ENCODE measurements at places on chromosomes 4 and X.

GRCh38 chr4:183823434-183823833, 81.7 kb upstream of the STOX2 start:
- H3K4me3 ChIP-seq = no peak overlapping the region
- no peak overlapping the region for H3K27ac ChIP-seq
- DNase-seq = no peak
- H3K4me1 ChIP-seq = peaks cover 2% of the 10 kb centered on the region
- H3K36me3 ChIP-seq = no peaks in the 10 kb centered on the region

- H3K27me3 ChIP-seq = no peaks in the 10 kb centered on the region
- H3K4me1 ChIP-seq = no peaks in the 10 kb centered on the region
- no peaks in the 10 kb centered on the region for H3K36me3 ChIP-seq
- no peak overlapping the region for H3K27ac ChIP-seq
Measured at GRCh38 chr4:121344098-121344497, 36.7 kb downstream of the QRFPR start.

DNA sequence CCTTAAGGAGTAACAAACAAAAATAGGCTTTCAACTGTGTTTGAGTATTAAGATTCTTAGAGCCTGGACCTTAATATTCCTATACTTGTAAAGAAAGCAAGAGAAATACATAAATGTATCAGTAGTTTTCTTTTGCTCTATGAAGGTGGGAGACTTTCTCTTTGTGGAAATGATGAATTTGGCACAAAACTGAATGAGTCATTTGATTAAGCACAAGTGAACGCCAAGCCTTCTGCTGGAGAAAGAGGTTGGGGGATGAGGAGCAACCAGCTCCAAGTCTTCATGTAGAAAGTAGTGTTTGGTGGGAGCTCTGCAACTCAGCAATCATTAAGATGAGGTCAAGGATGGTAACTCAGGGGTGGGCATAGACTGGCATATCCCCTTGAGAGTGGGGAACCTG, 49.6 kb downstream of the MEPE start:
- DNase-seq = no peak
- H3K27me3 ChIP-seq = no peaks in the 10 kb centered on the region
- H3K27ac ChIP-seq = no peak overlapping the region
- no peak overlapping the region for H3K4me3 ChIP-seq

DNA sequence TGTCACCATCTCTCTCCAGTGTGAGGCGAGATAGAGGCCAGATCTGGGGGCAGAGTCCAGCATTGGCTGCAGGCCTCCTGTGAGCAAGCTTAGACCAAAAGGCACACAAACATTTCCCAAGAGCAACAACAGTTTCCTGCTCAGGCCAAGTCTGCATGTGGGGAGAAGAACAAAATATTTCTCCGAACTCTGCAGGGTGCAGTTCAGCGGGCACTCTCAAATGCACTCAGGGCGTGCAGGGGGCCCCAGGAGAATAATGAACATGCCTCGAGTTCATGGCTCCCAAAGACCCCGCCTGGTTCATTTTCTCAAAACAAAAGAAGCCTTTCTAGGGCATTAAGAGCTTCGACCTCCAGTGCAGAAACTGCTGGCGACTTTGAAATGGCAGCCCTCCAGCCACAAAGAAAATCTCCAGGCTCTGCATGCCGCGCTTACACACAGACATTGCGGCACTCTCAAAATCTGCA, 57.8 kb upstream of the HELT start:
- H3K27ac ChIP-seq = no peak overlapping the region
- no peak overlapping the region for H3K4me3 ChIP-seq
- H3K36me3 ChIP-seq = no peaks in the 10 kb centered on the region
- H3K4me1 ChIP-seq = no peaks in the 10 kb centered on the region

GRCh38 chrX:100368167-100368566, 41.9 kb downstream of the PCDH19 start:
- H3K4me3 ChIP-seq = no peak overlapping the region
- no peak for DNase-seq
- H3K4me1 ChIP-seq = no peaks in the 10 kb centered on the region
- H3K36me3 ChIP-seq = no peaks in the 10 kb centered on the region

GRCh38 chrX:152652467-152652866, 14.8 kb downstream of the GABRQ start:
- no peaks in the 10 kb centered on the region for H3K4me1 ChIP-seq
- no peaks in the 10 kb centered on the region for H3K27me3 ChIP-seq
- H3K36me3 ChIP-seq = no peaks in the 10 kb centered on the region
- no peak overlapping the region for H3K4me3 ChIP-seq
- no peak for DNase-seq

- DNase-seq = no peak
- H3K4me1 ChIP-seq = peaks cover 30% of the 10 kb centered on the region
- no peaks in the 10 kb centered on the region for H3K27me3 ChIP-seq
- peaks cover 24% of the 10 kb centered on the region for H3K36me3 ChIP-seq
- H3K27ac ChIP-seq = peak overlapping the region; percentile 98
Measured at GRCh38 chr4:55397520-55398321, 2.0 kb downstream of the TMEM165 start.

GRCh38 chr4:151355155-151355554, 29.8 kb upstream of the SH3D19 start:
- no peaks in the 10 kb centered on the region for H3K4me1 ChIP-seq
- H3K4me3 ChIP-seq = no peak overlapping the region
- no peak overlapping the region for H3K27ac ChIP-seq
- DNase-seq = no peak

DNA sequence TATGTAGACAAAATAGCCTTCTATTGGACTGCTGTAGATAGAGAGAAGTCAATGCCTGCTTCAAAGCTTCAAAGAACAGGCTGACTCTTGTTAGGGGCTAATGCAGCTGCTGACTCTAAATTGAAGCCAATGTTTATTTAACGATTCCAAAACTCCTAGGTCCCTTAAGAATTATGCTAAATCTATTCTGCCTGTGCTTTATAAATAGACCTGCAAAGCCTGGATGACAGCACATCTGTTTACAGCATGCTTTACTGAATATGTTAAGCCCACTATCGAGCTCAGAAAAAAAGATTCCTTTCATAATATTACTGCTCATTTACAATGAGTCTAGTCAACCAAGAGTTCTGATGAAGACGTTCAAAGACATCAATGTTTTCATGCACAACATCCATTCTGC, 54.8 kb upstream of the RBMXL3 start:
- no peaks in the 10 kb centered on the region for H3K36me3 ChIP-seq
- no peak overlapping the region for H3K27ac ChIP-seq
- no peaks in the 10 kb centered on the region for H3K4me1 ChIP-seq
- DNase-seq = no peak
